ENCODE measurements at places on chromosomes 12 and 14.

DNA sequence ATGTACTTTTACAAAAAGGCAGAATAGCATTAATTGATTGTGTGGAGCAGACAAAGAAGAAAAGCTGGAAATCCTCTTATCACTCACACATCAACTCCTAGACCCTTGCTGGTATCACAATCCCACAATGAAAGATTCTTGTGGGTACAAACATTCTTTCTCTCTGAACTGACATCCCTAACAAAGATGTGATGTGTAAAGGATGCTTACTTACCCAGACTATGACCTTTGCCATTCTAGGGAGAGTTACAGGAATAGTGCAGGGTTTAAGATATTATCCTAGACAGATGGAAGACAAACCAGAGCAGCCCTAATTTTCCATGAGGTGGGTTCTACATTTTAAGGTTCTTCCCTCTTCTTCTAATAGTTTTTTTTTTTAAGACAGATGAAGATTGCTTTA lies 60.4 kb upstream of the SLC6A15 start:
- DNase-seq: no peak

DNA sequence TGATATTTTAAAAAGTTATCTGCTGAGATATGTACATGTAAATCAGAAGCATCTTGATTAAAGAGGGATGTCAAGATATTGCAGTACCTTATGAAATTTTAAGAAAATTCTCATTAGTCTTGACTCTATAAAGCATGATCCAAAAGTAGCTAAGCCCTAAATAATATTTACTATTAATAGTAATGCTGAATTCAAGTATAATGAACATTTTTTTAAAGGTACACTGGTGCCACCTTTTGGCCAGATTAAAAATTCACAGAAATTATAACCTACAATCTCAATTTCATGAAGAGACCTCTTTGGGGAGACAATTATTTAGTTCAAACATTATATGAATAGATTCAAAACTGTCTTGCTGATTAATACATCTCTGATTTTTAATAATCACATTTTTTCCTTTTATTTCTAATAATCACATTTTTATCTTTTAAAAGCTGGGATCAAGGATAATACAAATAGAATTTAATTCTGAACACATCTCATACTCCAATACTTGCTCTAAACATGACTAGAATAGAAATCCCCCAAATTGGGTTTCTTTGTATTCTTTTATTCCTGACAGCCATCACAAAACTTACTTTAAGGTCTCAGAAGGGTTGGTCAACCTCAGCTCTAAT lies 13.4 kb downstream of the AKAP5 start:
- peak; percentile 29 for DNase-seq

DNA sequence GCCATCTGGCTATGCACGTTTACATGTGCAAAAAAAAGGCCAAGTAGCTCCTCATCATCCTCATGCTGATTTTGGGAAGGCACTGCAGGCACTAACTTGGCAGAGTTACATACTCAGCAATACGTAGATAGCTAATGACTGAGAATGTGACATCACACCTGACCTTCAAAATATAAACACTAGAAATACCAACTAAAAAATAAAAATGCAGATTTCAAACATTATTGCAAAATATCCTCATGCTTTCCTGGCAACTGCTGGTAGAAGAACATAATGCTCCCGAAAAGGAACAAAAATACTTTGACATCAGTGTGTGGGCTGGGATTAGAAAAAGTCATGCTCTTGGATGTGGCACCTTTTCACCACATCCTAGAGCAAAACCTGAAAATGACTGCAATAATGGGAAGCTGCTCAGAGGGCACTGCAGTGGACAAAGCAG lies 153.2 kb upstream of the ABCD2 start:
- DNase-seq: peak; percentile 15

DNA sequence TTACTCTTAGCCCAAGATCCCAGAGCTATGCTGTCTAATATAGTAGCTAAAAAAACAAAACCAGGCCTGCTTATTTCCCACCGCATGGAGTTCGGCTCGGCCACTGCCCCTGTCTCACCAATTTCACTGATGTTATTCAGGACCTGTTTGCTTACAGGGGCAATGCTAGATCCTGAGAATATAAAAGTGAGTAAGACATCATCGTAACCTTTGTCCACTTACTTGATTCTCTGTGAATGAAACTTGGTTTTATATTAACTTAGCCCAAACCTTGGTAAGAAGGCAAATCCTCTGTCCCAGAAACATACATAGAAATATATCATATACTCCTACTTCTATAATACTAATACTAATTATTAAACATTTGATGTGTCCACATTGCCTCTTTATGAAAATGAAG lies 56.6 kb downstream of the RNFT2 start:
- no peak for DNase-seq

DNA sequence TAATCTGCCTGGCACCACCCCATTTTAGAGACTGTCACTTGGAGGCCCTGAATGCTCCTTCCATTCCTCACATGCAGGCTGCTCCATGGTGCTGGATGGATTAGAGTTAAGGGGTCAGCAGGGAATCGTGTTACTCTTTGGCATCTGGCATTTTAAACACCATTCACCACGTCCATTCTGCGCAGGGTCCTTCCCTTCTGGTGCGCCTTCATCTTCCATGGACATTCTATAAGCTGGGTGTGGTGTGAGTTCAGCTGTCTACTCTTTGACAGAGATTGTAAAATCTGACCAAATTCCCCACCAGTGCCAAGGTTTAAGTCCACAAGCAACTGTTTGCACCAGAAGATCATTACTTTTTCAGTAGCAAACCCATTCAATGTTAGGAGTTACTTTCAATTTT lies 47.8 kb downstream of the GIT2 start:
- no peak for DNase-seq

DNA sequence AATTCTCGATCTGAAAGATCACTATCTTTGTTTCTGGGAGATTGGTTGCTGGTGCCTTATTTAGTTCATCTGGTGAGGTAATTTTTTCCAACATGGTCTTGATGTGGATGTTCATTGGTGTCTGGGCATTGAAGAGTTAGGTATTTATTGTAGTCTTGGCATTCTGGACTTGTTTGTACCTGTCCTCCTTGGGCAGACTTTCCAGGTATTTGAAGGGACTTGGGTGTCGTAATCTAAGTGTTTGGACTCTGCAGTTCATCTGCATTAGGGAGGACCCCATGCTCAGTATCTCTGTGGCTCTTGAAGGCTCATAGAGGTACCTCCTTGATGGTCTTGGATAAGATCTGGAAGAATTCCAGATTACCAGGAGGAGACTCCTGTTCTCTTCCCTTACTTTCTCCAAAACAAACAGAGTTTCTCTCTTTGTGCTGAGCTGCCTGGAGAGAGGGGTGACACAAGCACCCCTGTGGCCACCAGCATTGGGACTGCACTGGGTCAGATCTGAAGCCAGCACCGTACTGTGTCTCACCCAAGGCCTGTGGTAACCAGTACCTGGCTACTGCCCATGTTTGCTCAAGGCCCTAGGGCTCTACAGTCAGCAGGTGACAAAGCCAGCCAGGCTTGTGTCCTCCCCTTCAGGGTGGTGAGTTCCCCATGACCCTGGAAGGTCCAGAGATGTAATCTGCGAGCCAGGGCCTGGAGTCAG lies 5.3 kb downstream of the A2ML1 start:
- no peak for DNase-seq

DNA sequence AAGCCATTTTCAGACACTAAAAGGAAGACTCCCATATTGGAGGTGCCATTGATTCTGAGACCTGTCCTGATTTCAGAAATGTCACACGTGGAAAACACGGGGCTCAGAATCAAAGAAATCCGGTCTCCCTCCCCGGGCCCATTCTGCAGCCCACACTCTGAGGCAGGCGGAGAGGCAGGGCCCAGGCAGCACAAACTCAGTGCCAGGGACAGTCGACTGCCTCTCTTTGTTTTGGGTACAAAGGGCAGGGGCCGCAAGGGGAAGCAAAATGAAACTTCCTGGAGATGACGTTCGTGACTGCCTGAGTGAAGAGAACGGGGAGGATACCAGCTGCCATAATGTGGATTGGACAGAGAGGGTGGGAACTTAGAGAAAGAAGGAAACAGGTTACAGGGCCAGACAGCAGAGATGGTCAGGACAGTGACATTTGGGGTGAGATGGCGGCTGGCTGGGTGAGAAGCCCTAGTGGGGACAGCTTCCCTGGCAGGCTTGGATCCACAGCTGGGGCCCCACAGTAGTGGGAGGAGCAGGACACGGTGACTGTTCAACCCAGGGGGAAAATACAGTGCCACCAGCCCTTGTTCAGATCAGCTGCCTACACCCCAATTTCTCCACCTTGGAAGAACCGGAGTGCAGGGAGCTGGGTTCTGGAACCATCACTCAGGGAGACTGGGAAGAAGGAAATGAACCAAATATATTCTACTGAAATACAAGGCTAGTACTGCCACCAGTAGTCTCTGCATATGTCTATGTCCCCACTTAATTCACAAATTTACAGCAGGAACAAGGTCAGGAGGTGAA lies 8.1 kb downstream of the GAPDH start:
- no peak for DNase-seq

DNA sequence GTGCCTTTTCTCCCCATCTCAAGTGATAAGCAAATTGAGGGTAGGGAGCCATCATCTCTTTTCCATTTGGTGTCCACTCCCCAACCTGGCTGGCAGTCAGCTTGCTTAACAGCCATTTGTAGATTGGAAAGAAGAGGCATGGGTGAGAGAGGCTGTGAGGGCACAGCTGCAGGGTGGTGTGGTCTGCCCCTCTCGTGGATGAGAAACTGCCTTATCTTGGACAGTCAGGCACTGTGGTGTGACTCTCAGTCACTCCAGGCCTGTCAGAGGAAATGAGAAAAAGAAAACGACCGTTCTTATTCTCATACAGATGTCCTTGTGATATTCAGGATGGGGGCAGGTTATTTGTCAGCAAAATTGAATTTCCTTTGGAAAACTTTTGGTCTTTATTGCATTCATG lies 65.1 kb upstream of the SRSF5 start:
- no peak for DNase-seq

GRCh38 chr12:70196811-70197281 lies 46.4 kb upstream of the CNOT2 start:
- peak; percentile 22 for DNase-seq

DNA sequence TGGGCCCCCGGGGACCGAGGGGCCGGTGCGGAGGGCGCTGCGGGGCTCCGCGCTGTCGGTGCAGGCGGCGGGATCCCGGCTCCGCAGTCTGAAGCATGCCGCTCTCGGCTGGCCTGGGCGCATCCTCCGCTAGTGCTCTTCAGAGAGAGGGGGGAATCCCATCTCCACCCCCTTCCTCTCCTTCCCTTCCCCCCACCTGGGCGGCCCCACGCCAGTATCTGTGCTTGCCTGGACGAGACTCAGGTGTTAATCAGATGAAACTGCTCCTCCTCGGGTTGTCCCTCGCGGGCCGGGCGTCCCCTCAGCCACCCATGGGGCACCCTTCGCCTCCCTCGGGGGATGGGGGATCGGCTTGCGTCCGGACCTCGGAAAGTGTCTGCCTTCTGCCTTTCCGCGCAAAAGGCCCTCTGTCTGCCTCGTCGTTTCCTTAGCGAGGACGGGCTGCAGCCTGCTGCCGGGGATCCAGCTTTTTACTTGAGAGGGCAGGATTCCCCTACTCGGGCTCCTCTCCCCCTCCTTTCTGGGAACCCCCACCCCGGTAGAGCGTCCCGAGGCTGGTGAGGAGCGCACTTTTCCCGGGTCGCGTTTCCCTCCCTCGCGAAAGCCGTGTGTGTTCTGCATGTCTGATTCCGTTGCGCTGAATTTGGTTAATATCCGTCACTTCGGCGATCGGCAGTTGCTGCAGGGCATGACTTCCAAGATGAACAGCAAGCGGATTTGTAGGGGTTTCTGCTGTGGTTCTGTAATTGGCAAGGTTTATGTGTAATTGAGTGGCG lies 1.1 kb downstream of the GPHN start:
- peak; percentile 61 for DNase-seq

DNA sequence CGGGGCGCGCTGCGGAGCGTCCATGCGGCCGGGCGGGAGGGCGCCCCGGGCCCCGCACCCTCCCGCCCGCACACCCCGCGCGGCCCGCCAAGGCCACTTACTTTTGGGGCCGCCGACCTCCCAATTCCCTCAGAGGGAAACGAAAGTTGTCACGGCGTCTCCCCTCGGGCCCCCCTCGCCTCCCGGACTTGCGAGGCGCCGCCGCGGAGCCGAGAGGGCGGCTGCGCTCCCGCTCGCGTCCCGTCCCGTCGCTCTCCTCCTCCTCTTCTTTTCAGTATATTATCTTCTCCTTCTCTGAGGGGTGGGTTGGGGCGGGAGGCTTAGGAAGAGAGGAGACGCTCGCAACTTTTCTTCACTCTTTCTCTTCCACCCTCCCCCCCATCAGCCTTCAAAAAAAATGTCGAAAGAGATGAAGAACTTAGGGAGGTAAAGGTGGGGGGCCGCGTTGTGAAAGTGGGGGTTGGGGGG lies 613 bp downstream of the DUSP16 start:
- peak; percentile 69 for DNase-seq
